ENCODE measurements at places on chromosomes 13 and 19. TPM values are rescaled to one million over a fixed set of nuclear protein-coding genes. Genes with fewer than 3 reads are reported as not detected.

DNA sequence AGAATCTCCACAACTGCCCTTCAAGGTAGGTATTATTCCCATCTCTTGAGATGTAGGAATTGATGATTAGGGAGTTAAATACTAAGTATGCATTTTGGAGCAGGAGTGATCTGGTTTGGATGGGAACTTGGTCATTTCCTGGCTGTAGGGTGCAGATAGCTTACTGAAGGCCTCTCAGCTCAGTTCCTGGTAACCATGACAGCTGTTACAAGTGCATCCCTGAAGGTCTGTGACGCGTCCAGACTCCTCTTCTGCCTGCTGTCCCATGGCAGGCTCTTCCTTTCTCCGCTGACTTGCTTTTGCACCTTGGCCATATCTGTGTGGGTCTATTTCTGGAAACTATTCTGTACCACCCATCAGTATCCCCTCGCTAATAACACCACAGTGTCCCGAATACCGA, 387.8 kb downstream of the ZNF536 start:
- DNase-seq, result no peak

The TMTC4 gene
- total RNA-seq, result 14.6 TPM

DNA sequence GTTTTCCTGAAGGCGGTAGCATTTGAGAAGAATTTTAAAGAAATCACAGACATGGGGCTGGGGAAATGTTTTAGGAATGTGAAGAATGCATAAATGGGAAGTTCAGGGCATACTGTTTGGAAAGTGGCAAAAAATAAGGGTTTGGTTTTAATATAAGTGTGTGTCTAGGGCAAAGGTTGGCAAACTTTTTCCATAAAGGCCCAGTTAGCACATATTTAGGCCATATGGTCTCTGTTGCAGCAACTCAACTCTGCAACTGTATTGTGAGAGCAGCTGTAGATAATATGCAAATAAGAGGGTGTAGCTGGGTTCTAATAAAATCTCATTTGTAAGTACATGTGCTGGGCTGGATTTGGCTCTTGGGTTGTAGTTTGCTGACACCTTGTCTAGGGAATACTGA, 521.9 kb downstream of the DIAPH3 start:
- DNase-seq, result no peak

DNA sequence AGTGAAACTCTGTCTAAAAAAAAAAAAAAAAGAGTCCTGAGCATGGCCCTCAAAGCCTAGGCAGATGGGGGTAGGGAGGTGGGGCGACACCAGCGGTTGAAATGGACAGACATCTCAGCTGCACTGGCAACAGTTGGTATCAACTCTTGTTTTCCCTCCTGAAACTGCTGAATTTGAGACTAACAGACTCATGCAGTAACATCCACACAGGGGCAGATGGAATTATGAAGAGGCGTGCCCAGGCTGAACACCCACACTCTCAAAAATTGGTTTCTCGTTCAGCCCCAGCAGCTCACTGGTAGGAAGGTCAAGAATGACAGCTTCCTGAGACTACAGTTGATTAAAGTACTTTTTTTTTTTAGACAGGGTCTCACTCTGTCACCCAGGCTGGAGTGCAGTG, 24.1 kb downstream of the PBX4 start:
- no peak for DNase-seq

- DNase-seq, result no peak
These were observed 63.8 kb downstream of the KCNRG start for GRCh38 chr13:50078895-50079654.

DNA sequence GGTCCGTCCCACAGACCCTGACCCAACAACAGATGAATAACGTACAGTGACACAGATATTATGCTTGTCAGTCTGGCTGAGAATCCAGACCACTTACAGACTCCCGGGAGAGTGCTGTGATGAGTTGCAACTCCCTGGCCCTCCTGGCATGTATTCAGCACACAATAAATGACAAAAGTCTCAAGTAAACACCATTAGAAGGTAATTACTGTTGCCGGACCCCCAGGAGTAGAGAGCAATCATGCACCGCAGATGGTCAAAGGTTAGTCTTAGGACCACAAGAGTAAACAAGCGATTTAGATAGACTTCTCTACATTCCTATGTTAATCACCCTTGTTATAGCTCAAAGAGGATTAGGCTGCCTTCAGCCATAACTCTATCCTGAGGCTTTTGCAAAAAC, 726.4 kb upstream of the GPC6 start:
- no peak for DNase-seq

The NLRP4 gene
- total RNA-seq, result not detected
